ENCODE measurements at places on chromosomes 12 and 14. TPM values are rescaled to one million over a fixed set of nuclear protein-coding genes. Genes with fewer than 3 reads are reported as not detected.

Gene GDF11
- 21.9 TPM for total RNA-seq

DNA sequence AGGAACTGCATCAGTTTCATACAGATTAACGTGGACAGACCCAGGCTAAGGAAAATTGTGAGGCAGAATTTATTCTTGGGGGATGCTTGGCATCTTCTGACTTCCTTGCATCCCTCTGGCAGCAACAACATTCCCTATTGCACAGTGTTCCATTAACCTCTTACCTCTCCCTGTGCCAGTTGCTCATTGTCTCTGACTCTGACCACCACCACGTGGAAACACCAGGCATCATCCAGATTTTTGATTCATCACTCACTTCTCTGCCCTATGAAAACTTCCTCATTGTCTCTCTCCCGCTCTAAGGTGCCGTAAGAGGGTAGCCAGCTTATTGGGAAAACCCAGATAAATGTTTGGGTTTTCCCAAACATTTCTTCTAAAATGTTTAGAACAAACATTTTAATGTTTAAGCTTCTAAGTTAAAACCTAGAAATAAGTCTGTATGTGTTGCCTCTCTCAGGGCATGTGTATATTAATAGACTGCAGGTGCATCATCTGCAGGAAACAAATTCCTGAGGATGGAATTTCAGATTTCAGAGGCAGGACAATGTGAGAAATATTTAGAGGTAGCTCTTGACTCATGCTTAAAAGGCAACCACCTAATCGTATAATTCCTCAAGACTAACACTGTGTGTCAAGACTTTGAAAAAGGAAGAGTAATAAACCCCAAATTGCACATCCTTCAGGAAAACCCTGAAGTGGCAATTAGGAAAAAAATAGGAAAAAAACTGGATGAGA, 64.5 kb upstream of the SLC35F4 start:
- no peak overlapping the region for H3K4me3 ChIP-seq
- no peaks in the 10 kb centered on the region for H3K36me3 ChIP-seq
- DNase-seq = no peak

- no peak overlapping the region for H3K27ac ChIP-seq
- H3K4me1 ChIP-seq = peaks cover 18% of the 10 kb centered on the region
- no peak overlapping the region for H3K4me3 ChIP-seq
- DNase-seq = no peak
These were observed 145.6 kb upstream of the NCOR2 start for GRCh38 chr12:124713041-124713435.

Gene ADGRD1
- 0.40 TPM for total RNA-seq

DNA sequence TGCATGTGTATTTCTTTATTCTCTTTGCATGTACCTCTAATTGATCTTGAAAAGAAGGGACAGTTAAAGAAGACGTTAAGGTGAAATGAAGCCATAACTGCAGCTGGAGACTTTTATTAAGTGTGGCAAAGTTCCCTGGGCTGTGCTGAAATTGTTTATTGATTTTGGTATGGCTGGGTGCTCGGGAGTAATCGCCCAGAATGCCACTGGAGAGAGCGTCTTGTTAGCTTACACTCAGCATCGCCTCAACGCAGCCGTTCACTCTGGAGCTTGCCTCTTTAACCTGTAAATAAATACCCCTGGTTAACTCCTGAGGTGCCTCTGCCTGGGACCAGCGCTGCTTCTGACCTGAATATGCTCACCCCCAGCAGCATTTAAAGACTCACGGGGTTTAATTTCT, 98.6 kb downstream of the GPATCH2L start:
- no peak overlapping the region for H3K4me3 ChIP-seq
- no peaks in the 10 kb centered on the region for H3K27me3 ChIP-seq
- H3K36me3 ChIP-seq = no peaks in the 10 kb centered on the region
- peaks cover 5% of the 10 kb centered on the region for H3K4me1 ChIP-seq
- H3K27ac ChIP-seq = no peak overlapping the region

DNA sequence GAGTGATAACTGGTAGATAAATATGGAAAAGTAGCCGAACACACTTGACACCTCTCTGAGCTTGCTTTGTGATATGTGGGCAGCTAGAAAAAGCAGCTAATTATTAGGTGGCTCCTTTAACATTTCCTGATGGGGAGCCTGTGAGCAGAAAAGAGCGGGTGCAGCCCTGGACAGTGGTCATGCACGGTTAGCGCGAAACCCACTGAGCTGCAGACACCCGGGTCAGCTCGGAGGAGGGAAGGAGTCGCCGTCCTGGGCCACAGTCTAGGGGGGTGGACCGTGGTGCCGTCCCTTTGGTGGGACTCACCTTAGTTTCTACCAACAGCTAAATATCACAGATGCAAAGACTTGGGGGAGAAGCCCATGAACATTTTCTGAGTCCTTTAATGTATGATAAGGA, 6.6 kb downstream of the COA8 start:
- DNase-seq = no peak
- H3K27ac ChIP-seq = no peak overlapping the region
- no peaks in the 10 kb centered on the region for H3K4me1 ChIP-seq
- no peak overlapping the region for H3K4me3 ChIP-seq
- no peaks in the 10 kb centered on the region for H3K27me3 ChIP-seq
- H3K36me3 ChIP-seq = no peaks in the 10 kb centered on the region

GRCh38 chr14:30569903-30570226, 10.9 kb downstream of the G2E3 start:
- DNase-seq = no peak
- peaks cover 44% of the 10 kb centered on the region for H3K4me1 ChIP-seq
- no peaks in the 10 kb centered on the region for H3K27me3 ChIP-seq
- H3K36me3 ChIP-seq = peaks cover 4% of the 10 kb centered on the region
- no peak overlapping the region for H3K27ac ChIP-seq
- H3K4me3 ChIP-seq = no peak overlapping the region

DNA sequence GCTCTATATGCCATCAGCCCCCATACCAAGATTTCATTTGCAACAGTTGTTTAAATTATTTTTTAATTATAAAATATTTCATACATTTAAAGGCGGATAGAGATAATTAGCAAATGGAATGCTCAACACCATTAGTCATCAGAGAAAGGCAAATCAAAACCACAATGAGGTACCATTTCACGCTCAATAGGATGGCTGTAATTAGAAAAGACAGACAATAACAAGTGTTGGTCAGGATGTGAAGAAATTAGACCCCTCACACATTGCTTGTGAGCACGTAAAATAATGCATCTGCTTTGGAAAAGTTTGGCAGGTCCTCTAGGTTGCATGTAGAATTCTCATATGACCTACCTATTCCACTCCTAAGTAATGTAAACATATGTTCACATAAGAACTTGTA, 35.3 kb upstream of the EPS8 start:
- DNase-seq = no peak
- H3K4me3 ChIP-seq = no peak overlapping the region
- H3K27ac ChIP-seq = no peak overlapping the region
- no peaks in the 10 kb centered on the region for H3K36me3 ChIP-seq
- H3K27me3 ChIP-seq = no peaks in the 10 kb centered on the region

- H3K36me3 ChIP-seq = no peaks in the 10 kb centered on the region
- H3K27me3 ChIP-seq = no peaks in the 10 kb centered on the region
- no peak overlapping the region for H3K27ac ChIP-seq
- no peak for DNase-seq
- no peak overlapping the region for H3K4me3 ChIP-seq
These were observed 50.5 kb downstream of the CFAP251 start for GRCh38 chr12:121968876-121969275.

DNA sequence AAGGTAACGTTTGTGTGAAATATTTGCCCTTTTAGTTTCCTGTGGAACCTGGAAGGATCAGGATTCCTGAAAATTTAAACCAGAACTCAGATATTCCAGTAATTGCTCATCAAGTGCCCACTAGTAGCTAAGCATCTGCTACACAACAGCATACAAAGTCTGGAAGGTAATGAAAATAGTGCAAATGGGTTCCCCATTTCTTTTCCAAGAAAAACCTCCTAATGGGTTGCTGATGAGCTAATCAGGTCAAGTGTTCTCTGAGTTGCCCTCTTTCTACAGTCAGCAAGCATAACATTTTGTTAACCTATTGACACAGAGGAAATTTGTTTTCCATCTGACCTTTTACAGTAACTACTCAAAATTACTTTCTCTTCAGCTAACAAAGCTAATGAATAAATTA, 83.6 kb upstream of the PMCH start:
- no peak overlapping the region for H3K27ac ChIP-seq
- H3K27me3 ChIP-seq = no peaks in the 10 kb centered on the region
- no peaks in the 10 kb centered on the region for H3K36me3 ChIP-seq
- H3K4me1 ChIP-seq = no peaks in the 10 kb centered on the region

- no peaks in the 10 kb centered on the region for H3K27me3 ChIP-seq
- no peak overlapping the region for H3K4me3 ChIP-seq
- no peak overlapping the region for H3K27ac ChIP-seq
- H3K36me3 ChIP-seq = no peaks in the 10 kb centered on the region
- DNase-seq = no peak
These were observed 1020.3 kb downstream of the LRFN5 start for GRCh38 chr14:42626986-42627385.

DNA sequence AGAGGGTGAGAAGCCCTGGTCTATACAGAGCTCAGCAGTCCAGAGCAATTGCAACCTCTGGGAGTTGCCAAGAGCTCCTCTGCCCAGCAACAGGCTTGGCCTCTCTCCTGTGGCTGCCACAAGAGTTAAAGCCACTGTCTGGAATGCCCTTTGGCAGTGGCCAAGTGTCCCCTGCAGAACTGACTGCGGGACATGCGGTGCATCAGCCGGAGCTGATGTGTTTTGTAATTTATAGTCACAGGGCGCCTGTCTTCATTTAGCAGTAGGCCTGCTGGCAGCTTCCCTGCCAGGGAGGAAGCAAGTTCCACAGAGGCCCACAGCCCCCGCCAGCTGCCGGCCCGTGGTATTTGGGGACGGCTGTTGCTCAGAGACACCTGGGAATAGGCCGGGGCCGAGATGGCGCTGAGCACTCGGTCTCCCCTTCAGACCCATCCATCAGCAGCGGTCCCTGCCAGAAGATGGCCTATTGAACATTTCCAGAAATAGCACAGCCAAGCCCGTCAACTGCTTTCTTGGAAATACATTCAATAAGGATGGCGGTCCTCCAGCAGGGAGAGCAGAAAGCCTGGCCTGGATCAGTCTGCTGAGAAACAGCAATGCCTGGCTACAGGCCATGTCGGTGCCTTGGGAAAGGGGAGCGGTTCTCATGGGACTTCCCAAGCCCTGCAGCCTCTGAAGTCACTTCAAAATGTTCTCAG, 217.4 kb downstream of the CRADD start:
- peaks cover 17% of the 10 kb centered on the region for H3K4me1 ChIP-seq
- no peak overlapping the region for H3K27ac ChIP-seq
- no peaks in the 10 kb centered on the region for H3K27me3 ChIP-seq
- no peak for DNase-seq
- H3K36me3 ChIP-seq = no peaks in the 10 kb centered on the region

All from neural progenitor cell (in vitro differentiated cells).